ENCODE measurements at places on chromosomes 2 and 18.

DNA sequence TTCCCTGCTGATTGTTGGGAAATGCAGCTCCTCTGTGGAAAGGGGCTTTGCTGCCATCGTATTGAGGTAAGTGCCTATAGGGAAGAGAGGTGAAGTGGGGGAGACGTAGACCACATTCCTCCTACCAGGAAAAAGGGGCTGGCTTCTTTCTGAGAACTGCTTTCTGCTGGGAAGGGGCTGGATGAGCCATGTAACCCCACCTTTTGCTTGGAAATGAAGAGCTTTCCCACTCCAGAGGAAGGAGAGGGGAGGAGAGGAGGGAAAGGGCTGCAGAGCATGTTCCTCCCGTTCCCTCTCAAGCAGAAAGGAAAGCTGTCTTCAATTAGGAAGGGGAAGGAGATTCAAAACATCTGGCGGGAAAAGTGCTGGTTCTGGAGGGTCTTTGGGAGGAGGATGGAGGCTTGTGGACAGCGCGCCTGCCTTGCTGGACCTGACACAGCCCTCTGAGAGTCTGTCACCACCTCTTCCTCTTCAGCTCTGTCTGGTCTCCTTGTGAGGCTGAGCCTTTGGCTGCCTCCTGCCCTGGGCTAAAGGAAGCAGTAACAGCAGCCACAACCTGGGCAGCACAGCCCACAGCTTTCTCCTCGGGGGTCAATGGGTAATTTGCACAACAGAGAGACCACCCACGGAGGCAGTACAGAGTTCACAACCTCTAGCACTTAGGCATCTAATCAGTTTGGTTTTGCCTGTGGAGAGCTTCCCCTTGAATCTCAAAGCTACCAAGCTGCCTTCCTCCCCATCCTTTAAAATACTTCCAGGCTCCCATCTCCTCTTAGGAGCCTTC is 410.0 kb upstream of the TNP1 start:
- DNase-seq: no peak

GRCh38 chr2:142796588-142796987 is 80.9 kb upstream of the KYNU start:
- DNase-seq: no peak

GRCh38 chr18:22293417-22293816 is 124.0 kb downstream of the GATA6 start:
- no peak for DNase-seq

GRCh38 chr2:224753743-224754540 is 37.8 kb upstream of the CCDC195 start:
- peak; percentile 2 for DNase-seq

DNA sequence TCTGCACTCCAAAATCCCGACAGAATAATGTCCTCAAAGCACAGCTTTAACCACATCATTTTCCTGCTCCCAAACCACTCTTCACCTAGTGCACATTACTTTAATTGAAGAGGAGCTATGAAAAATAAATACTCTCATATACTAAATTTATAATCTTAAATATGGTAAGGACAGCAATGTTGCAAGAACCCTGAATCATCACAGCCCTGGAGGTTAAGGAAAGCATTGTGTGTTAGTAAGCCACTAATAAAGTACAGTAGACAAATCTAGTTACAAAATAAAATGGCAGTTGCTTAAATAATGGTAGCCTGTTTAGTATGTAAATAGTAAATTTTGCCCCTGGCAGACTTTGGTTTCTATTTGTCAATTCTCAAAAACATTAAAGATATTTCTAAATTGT is 27.0 kb upstream of the CCDC178 start:
- DNase-seq: no peak

- DNase-seq: peak; percentile 42
These were observed 111.1 kb upstream of the RBBP8 start for GRCh38 chr18:22822024-22822423.

DNA sequence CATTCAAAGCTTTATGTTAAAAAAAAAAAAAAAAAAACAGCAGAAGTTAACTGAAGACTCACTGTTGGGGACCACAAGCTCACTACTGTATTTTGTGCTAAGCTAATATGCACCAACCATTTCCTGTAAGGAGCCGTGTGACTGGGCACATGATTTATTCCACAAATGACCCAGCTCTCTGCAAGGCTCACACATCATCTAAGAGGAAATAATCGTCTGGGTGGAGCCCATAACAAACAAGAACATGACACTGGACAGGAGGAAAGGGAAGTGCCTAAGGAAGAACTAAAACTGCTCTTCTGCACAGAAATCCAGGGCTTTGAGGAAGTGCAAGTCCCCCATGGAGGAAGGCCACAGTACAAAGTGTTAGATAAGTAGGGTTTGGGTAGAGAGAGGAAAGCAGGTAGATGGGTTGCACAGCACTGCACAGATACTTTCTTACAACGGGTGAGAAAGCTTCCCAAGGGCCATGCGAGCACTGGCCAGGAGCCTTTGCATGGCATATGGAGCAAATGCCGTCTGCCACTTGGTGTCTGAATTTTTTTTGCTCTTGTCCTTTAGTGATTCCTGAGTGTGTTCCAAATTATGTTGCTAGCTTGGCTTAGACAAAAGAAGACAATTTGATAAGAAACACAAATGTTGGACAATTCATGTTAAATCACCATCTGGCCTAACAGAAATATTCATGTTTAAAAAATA is 24.4 kb downstream of the NFE2L2 start:
- no peak for DNase-seq

DNA sequence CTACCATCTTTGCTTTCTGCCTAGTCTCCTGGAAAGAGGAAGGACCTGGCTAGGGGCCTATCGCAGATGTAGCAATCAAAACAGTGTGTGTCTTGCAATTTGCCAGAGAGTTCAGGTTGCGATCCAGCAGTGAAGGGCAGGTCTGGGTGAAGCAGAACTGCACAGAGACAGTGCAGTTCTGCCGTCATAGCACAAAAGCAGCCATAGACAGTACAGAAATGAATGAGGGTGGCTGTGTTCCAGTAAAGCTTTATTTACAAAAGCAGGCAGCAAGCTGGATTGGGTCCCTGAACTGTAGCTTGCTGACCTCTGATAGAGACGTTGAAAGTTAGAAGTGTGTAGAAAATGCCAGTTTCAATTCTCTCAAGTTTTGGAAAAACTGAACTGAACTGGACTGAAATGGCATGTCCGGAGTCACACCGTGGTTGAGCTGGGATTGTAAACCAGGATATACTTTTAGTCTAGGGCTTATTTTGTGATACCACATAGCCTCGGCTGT is 186.8 kb downstream of the LTBP1 start:
- no peak for DNase-seq

DNA sequence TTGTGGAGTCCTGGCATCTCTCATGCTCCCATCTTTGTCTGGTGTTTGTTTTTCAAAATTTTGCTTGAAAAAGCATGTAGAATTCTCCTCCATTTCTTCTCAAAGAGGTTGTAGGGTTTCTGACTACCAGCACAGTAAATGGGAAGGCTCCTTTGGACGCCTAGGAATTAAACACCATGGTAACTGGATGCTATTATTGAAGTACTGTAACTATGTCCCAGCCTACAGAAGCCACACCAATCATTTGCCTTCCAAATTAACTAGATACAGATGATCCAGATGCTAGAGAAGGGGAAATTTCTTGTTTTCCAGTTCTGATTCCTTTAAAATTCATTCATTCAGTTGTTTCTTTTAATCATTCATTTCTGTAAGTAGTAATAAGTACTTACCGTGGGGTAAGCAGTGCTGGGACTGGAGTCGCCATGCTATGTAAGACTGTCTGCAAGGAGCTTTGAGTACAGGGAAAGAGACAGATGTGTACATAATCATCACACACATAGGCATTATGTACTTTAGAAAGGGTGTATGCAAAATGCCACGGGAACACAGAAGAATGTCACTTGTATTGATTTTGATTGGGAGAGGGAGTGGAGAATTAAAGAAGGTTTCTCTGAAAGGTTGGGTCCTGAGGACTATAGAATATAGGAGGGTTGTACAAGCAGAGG is 49.6 kb downstream of the KIF5C start:
- no peak for DNase-seq

GRCh38 chr2:70785137-70785911 is 5.1 kb downstream of the FIGLA start:
- no peak for DNase-seq

- no peak for DNase-seq
These were observed 258.9 kb upstream of the FBXO11 start for GRCh38 chr2:48165070-48165753.

DNA sequence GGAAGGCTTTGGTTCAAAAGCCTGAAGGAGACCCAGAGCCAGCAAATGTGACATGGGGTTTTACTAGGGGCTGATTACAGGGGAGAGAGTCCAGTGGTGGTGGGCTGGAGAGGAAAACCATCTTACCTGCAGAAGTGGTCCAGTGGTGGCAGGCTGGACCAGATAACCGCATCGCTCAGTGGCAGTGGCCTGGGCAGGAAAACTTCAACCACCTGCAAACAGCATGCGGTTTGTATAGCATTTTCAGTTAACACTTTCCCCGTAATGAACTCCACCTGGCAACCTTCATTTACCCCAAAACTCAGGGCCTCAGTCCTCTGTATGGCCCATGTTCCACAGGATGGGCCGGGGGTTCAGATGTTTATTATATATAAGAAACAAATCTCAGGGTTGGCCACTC is 114.4 kb downstream of the LRRTM1 start:
- DNase-seq: no peak

GRCh38 chr2:16763493-16763899 is 97.9 kb upstream of the CYRIA start:
- DNase-seq: no peak

- DNase-seq: peak; percentile 91
These were observed 98.6 kb downstream of the KCNS3 start for GRCh38 chr2:17976871-17977746.

DNA sequence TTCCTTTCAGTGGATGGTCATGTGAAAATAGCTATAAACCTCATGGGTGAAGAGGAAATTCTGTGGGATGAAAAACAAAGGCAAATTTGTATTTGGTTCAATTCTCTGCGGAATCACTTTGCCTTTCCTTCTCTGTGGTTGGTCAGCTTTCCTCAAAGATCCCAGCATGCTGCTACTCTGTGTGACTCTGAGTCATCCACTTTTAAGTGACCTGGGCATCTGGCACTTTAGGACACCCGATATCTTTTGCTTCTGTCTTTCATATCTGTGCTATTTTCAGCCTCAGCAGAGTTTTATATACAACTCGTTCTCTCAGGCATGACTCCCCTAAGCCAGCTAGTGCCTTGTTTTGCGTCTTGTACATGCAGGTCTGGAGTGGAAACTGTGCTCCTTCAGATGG is 217.0 kb upstream of the PIEZO2 start:
- peak; percentile 7 for DNase-seq

DNA sequence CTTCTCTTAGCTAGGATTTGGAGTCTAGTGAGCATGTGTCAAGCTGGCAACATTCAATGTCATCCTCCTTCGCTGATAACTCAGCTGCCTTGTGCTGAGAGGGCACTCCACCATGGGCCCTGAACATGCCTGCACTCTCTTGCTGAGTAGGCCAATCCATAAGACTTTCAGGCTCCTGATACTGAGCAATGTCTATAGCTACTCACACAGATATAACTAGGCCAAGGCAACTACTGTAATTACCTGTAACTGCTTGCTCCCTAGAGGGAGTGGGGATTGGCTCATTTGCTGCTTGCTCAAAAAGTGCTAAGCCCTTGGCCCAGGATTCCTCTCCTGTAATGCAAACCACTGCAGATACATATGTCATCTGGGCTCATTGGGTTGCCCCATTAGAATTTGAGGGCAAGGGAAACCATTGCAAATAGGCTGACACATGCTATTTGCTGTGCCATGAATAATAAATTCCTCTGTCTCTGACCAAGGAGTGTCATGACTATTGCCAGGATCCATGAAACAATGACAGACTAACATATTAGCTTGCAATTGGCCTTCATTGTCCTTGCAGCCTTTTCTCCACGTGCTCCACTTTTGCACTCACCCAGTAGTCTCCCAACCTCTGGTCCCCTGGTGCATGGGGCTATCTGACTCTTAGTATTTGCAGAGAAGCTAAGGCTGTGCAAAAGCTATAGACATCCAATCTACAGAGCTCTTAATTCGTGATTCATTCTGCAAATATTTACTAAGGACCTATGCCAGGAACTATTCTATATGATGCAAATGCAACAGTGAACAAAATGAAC is 36.9 kb upstream of the BMPR2 start:
- DNase-seq: no peak

- no peak for DNase-seq
These were observed 26.2 kb downstream of the MGAT4A start for GRCh38 chr2:98704499-98705332.

DNA sequence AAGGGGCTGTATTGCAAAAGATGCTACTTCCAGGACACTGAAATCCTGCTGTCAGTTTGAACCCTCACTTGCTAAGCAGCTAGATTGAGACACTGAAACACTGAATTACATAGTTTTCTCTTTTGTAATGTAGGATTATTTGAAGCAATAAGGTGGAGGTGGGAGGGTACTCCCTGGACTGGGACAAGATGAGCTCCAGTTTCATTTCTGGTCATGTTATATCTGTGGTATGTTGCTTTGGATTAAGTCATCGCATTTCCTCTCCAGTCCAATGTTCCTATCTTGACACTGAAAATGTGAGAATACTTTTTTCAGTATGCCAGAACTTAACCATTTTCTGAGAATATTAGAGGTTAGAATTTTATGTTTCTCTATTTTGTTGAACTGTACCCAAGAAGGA is 426.2 kb upstream of the MEX3C start:
- no peak for DNase-seq

GRCh38 chr2:163877316-163877715 is 141.5 kb upstream of the FIGN start:
- peak; percentile 39 for DNase-seq

- no peak for DNase-seq
These were observed 11.3 kb downstream of the PCARE start for GRCh38 chr2:29063056-29063455.

DNA sequence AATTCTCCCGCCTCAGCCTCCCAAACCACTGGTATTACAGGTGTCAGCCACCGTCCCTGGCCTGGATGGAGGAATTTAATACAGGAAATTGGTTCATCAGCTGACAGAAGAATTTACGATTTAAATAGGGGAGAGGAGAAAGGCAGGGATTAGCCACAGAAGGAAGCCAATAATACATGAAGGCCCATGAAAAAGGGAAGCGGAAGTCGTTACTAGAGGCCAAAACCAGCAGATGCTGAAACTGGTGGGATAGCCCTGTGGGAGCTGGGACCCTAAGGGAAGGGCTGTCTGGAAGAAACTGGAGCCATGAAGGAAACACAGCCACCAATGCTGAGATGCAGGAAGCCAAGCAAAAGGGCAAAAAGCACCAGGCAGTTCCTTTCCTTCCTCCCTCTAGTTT is 163.7 kb upstream of the RMP24 start:
- DNase-seq: no peak

- no peak for DNase-seq
These were observed 81.1 kb upstream of the HS6ST1 start for GRCh38 chr2:128399690-128400291.

Measured in HS-27A (cell line).